ENCODE measurements at places on chromosomes 6 and 20. TPM values are rescaled to one million over a fixed set of nuclear protein-coding genes. Genes with fewer than 3 reads are reported as not detected.

- no peak overlapping the region for H3K27ac ChIP-seq
- DNase-seq, result no peak
- no peaks in the 10 kb centered on the region for H3K4me1 ChIP-seq
- H3K36me3 ChIP-seq, result no peaks in the 10 kb centered on the region
Measured at GRCh38 chr20:8568075-8568474, 436.0 kb downstream of the PLCB1 start.

DNA sequence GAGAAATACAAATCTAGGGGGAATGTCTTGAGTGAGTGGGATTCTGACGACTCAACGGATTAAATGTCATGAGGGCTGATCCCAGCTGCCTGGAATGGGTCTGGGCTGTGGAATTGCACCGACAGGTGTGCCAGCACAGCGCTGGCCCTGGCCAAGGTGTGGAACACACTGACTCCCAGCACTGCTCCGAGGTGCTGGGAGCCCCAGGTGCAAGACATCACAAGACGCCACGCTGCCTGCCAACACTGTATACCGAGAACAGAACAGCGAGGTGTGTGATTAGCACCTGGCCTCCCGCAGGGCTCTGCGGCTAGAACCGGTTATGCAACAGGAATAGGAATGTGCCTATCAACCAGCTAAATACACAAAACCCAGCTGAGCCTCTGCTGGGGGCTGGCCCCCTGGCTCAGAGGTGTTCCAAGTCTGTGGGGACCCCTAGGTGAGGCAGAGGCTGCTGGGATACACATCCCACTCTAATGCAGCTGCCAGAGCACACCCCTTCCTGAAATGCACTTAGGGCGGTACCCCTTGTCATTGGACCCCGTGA lies 24.8 kb upstream of the APMAP start:
- DNase-seq, result peak; percentile 55
- H3K36me3 ChIP-seq, result no peaks in the 10 kb centered on the region
- no peak overlapping the region for H3K27ac ChIP-seq
- peaks cover 12% of the 10 kb centered on the region for H3K4me1 ChIP-seq
- no peak overlapping the region for H3K4me3 ChIP-seq

DNA sequence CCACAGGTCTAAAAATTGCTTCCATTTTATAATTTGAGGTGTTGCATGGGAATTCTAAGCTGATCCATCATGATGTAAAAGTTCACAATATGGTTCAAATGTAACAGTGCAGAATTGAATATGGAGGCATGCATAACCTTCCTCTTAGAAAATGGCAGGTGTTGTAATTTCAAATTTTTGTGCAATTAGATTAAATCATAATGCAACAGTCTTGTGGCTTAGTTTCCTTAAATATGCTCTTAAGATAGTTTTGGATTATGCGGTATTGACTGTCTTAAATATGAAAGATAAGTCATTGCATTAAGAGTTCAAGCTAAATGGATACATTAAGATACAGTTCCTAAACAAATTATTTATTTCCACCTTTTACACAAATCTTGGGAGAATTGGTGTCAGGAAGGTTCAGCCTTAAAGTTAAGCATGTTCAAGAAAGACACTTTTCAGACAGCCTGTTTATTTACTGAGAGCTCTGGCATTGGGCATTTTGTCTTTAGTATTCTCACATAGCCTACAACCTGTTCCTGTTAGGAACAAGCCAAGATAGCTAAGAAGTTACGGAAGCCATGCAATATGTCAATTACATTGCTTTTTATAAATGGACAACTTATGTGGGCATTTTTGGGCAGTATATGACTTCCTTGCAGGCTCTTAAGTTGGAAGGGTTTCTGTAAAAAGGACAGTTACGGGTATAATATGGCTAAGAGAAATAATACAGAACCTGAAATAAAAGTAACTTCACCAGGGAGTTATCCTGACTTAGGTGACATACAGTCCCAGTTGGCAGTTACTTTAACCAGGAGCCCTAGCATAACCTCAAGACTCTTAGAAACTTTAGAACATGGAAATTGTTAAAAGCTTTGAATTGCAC lies 9.3 kb downstream of the SRSF3 start:
- DNase-seq, result no peak
- H3K36me3 ChIP-seq, result peaks cover 94% of the 10 kb centered on the region
- no peak overlapping the region for H3K27ac ChIP-seq

DNA sequence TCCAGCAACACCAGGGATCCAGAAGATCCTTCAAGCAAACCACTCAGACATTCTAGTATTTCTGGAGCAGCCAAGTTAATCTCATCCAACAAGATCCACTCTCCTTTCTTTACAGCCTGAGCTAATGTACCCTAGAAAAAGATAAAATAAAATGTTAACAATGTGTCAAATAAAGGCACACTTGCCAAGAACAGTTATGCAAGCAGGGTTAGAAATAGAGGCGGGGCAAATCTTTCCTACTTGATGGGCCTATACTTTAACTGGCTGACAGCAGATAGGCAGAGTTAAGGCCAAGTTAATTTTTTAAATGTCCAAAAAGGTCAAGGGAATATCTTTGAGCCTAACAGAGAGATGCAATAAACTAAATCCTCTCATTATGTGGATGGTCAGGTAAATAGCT lies 60.8 kb downstream of the MDN1 start:
- H3K4me1 ChIP-seq, result no peaks in the 10 kb centered on the region
- DNase-seq, result no peak
- peaks cover 3% of the 10 kb centered on the region for H3K36me3 ChIP-seq
- no peak overlapping the region for H3K4me3 ChIP-seq
- H3K27me3 ChIP-seq, result no peaks in the 10 kb centered on the region

DNA sequence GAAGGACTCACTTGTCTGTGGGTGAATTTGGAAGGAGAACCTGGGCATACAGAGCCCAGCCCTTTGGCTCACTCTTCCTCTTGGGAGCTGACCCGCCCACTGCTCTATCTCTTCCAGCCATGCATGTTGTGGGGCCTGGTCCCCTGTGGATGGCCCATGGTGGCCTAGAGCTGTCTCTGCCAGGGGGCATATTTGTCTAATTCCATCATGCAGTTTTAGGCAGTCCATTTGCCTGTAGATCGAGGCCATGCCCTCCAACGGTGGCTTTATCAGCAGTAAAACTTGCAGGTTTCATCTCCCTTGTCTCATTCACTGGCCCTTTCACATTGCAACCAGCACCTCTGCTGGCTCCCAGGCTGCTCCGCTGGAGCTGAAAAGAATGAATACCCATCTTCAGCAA lies 12.9 kb upstream of the EZR start:
- no peak overlapping the region for H3K4me3 ChIP-seq
- H3K4me1 ChIP-seq, result no peaks in the 10 kb centered on the region
- no peaks in the 10 kb centered on the region for H3K27me3 ChIP-seq
- no peak overlapping the region for H3K27ac ChIP-seq

- no peaks in the 10 kb centered on the region for H3K4me1 ChIP-seq
- no peaks in the 10 kb centered on the region for H3K36me3 ChIP-seq
- no peak overlapping the region for H3K27ac ChIP-seq
Measured at GRCh38 chr6:67265996-67266921, 1368.8 kb upstream of the ADGRB3 start.

DNA sequence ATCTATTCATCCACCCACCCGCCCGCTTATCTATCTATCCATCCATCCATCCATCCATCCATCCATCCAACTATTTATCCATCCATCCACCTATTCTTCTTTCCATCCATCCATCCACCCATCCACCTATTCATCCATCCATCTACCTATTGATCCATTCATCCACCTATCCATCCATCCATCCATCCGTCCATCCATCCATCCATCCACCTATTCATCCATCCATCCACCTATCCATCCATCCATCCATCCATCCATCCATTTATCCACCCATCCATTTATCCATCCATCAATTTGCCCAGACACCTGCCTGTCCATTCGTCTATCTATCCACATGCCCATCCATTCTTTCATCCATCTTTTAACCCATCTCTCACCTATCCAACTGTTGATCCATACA lies 71.1 kb upstream of the PMEPA1 start:
- no peak for DNase-seq
- H3K4me3 ChIP-seq, result no peak overlapping the region
- H3K36me3 ChIP-seq, result no peaks in the 10 kb centered on the region

DNA sequence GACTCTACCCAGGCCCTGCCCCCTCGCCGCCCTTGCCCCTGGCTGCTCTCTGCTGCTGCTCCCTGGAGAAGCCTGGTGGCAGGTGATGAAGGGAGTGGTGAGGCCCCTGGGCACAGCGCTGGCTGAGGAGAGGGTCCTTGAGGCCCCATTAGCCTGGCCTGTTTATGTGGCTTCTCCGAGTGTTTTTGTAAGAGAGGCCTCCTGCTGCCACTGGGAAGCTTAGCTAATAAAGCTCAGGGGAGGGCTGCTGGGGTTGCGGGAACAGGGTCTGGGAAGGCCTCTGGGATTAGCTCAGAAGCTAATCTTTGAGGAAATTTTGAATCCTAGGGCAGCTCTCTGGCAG lies 15.5 kb downstream of the EBF4 start:
- no peaks in the 10 kb centered on the region for H3K4me1 ChIP-seq
- H3K27me3 ChIP-seq, result no peaks in the 10 kb centered on the region

GRCh38 chr6:156949376-156949775 lies 172.2 kb downstream of the ARID1B start:
- H3K27ac ChIP-seq, result peak overlapping the region; percentile 76
- DNase-seq, result peak; percentile 65
- peaks cover 72% of the 10 kb centered on the region for H3K4me1 ChIP-seq
- no peaks in the 10 kb centered on the region for H3K36me3 ChIP-seq
- H3K27me3 ChIP-seq, result no peaks in the 10 kb centered on the region

- H3K27me3 ChIP-seq, result no peaks in the 10 kb centered on the region
- no peaks in the 10 kb centered on the region for H3K36me3 ChIP-seq
- no peak overlapping the region for H3K27ac ChIP-seq
- no peak overlapping the region for H3K4me3 ChIP-seq
- no peak for DNase-seq
Measured at GRCh38 chr6:45021676-45022075, 306.5 kb upstream of the RUNX2 start.

- H3K4me1 ChIP-seq, result peaks cover 10% of the 10 kb centered on the region
- no peak overlapping the region for H3K27ac ChIP-seq
- peak overlapping the region; percentile 31 for H3K4me3 ChIP-seq
- H3K36me3 ChIP-seq, result no peaks in the 10 kb centered on the region
Measured at GRCh38 chr6:39312912-39313525, 1.2 kb downstream of the KCNK17 start.

- no peak overlapping the region for H3K27ac ChIP-seq
- no peaks in the 10 kb centered on the region for H3K4me1 ChIP-seq
- no peaks in the 10 kb centered on the region for H3K27me3 ChIP-seq
- H3K4me3 ChIP-seq, result no peak overlapping the region
- no peaks in the 10 kb centered on the region for H3K36me3 ChIP-seq
- no peak for DNase-seq
Measured at GRCh38 chr6:50864601-50865000, 45.9 kb downstream of the TFAP2B start.

DNA sequence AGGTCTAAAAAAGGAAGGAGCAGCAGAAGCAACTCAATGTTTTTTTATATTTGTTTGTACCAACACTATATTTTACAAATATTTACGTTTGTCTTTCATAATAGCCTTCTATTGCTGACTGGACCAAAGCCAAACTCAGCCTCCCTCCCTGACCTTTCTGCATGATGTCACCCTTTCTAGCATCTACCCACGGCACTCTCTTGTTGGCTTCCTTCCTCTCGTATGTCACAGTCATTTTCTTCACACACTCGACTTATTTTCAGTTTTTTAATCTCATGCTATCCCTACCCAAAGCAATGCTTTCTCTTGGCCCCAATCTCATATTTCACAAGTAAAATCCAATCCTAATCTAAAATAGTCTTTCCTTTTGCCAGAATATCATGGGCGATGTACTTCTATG lies 16.3 kb upstream of the FAM8A1 start:
- H3K27me3 ChIP-seq, result no peaks in the 10 kb centered on the region
- H3K4me1 ChIP-seq, result peaks cover 8% of the 10 kb centered on the region
- H3K27ac ChIP-seq, result peak overlapping the region; percentile 85
- no peaks in the 10 kb centered on the region for H3K36me3 ChIP-seq
- no peak for DNase-seq
- H3K4me3 ChIP-seq, result peak overlapping the region; percentile 48

- H3K4me3 ChIP-seq, result no peak overlapping the region
- no peaks in the 10 kb centered on the region for H3K36me3 ChIP-seq
- H3K4me1 ChIP-seq, result no peaks in the 10 kb centered on the region
- no peak for DNase-seq
- H3K27ac ChIP-seq, result no peak overlapping the region
Measured at GRCh38 chr6:55981660-55982059, 106.3 kb upstream of the BMP5 start.

DNA sequence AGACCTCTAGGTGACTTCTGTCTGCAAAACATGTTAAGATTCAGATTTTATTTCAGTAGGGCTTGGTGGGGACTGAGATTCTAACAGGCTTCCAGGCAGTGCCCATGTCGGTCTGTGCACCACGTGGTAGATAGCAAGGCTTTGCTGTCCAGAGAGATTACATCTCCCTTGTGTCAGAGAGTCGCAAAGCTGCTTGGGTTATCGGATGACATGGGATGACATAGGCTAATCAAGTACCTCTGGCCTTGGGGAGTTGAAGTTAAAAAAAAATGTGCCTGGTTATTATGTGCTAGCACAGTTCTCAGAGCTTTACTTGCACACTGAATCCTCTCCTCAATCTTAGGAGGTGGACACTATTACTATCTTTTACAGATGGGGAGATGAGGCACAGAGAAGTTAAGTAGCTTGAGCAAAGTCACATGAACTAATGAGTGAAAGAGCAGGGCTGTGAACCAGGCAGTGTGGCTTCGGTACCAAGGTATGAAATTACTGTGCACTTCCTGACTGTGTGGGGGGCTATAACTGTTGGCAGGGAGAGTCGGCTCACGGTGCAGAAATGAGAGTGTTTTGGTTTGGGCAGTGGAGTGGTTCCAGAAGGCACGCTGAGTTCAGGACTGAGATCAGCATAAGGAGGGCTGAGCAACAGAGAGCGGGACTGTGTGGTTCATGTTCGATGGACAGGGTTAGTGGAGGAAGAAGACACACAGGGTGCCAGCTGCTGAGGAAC lies 41.1 kb downstream of the FARS2 start:
- peaks cover 19% of the 10 kb centered on the region for H3K4me1 ChIP-seq
- no peak for DNase-seq
- no peaks in the 10 kb centered on the region for H3K27me3 ChIP-seq
- H3K27ac ChIP-seq, result no peak overlapping the region

DNA sequence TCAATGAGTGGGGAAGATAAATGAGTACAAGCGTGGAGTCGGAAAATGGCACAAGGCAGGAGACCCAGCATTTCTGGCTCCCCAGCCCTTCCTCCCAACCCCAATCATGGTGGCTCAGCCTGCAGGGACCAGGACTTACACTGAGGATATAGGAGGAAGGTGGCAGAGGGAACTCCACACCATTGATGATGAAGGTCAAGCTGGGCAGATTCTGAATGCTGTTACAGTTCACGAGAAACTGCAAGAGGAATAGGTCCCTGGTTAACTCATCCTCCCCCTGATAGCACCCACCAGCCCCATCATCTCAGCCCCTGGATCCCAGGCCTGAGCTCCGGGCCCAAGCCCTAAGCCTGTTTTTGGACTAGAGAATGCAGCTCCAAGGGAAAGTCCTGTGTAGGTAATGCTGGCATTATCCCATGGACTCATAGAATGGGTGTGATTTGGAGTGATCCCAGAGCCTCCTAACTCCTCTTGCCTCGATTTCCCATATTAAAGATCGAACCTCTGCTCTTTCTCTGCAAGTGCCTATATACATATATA lies 2.3 kb upstream of the TFEB start:
- H3K4me1 ChIP-seq, result peaks cover 4% of the 10 kb centered on the region
- H3K27me3 ChIP-seq, result no peaks in the 10 kb centered on the region
- no peak for DNase-seq
- H3K27ac ChIP-seq, result no peak overlapping the region
- H3K36me3 ChIP-seq, result no peaks in the 10 kb centered on the region

The TSHZ2 gene
- total RNA-seq, result 1.0 TPM

The NOL7 gene
- total RNA-seq, result 44.9 TPM

The COL9A1 gene
- not detected for total RNA-seq

The NNAT gene
- not detected for total RNA-seq

The HLA-G gene
- not detected for total RNA-seq

The GRM1 gene
- not detected for total RNA-seq

The RIPOR3 gene
- total RNA-seq, result 6.7 TPM

The MACROD2 gene
- total RNA-seq, result 10.2 TPM
